ENCODE measurements at places on chromosomes 5 and 9. TPM values are rescaled to one million over a fixed set of nuclear protein-coding genes. Genes with fewer than 3 reads are reported as not detected.

The FCN2 gene
- not detected for total RNA-seq

The ANAPC2 gene
- 43.6 TPM for total RNA-seq

The FBXL17 gene
- total RNA-seq, result 18.2 TPM

The PCDHB16 gene
- total RNA-seq, result 1.8 TPM

The GRM6 gene
- total RNA-seq, result not detected

The OR1L6 gene
- total RNA-seq, result not detected

The DBH gene
- total RNA-seq, result not detected

The C7 gene
- total RNA-seq, result not detected

The PCDHGB6 gene
- total RNA-seq, result 1.4 TPM

The TPPP gene
- total RNA-seq, result 0.17 TPM

The ZNF454 gene
- total RNA-seq, result not detected

The VCAN gene
- 44.1 TPM for total RNA-seq

The IFNA1 gene
- not detected for total RNA-seq

The ADAMTS13 gene
- total RNA-seq, result 6.1 TPM

The INSL4 gene
- not detected for total RNA-seq

The GAPT gene
- not detected for total RNA-seq

The BTNL3 gene
- total RNA-seq, result not detected

The ALDH1B1 gene
- total RNA-seq, result 26.2 TPM

The NNT gene
- total RNA-seq, result 52.3 TPM

The SLC36A3 gene
- total RNA-seq, result not detected

The AK3 gene
- total RNA-seq, result 61.0 TPM

The PCDHGA2 gene
- 0.33 TPM for total RNA-seq

The IFNA21 gene
- total RNA-seq, result not detected

The PCDHGA8 gene
- 0.56 TPM for total RNA-seq

The SOWAHA gene
- total RNA-seq, result not detected

The FOXD4L3 gene
- 0.96 TPM for total RNA-seq

The GFI1B gene
- total RNA-seq, result not detected

The PCDHAC2 gene
- total RNA-seq, result 12.3 TPM

The CDX1 gene
- total RNA-seq, result not detected

The CCDC187 gene
- not detected for total RNA-seq

The NANS gene
- 102 TPM for total RNA-seq

The CCDC171 gene
- total RNA-seq, result 1.8 TPM

The PHF24 gene
- not detected for total RNA-seq

The ICE1 gene
- 28.4 TPM for total RNA-seq

The EXOSC2 gene
- total RNA-seq, result 57.7 TPM

The GPR150 gene
- not detected for total RNA-seq

The LCN2 gene
- 7.7 TPM for total RNA-seq

The MYMK gene
- total RNA-seq, result not detected

The CDKN2B-AS1 gene
- total RNA-seq, result not detected

The FBP2 gene
- not detected for total RNA-seq

The GAPVD1 gene
- 53.9 TPM for total RNA-seq

The BAAT gene
- total RNA-seq, result 0.14 TPM

The IFNA13 gene
- total RNA-seq, result not detected

The HSPB3 gene
- total RNA-seq, result not detected

The PCDHGB3 gene
- total RNA-seq, result 0.56 TPM

The PCDHGA3 gene
- total RNA-seq, result 0.07 TPM

The LCN15 gene
- not detected for total RNA-seq

The ANKRA2 gene
- total RNA-seq, result 19.3 TPM

The EFNA5 gene
- 51.2 TPM for total RNA-seq

The UBE2D2 gene
- total RNA-seq, result 329 TPM

The PAEP gene
- not detected for total RNA-seq

The MORN5 gene
- total RNA-seq, result not detected

The TEK gene
- total RNA-seq, result 0.91 TPM

The PCDHGA10 gene
- total RNA-seq, result 1.4 TPM

The ACO1 gene
- total RNA-seq, result 31.4 TPM

The XRCC4 gene
- 8.4 TPM for total RNA-seq

The PLAC8L1 gene
- total RNA-seq, result 3.0 TPM

The CXXC5 gene
- 7.8 TPM for total RNA-seq

The SLC12A7 gene
- total RNA-seq, result 8.1 TPM
